GM10248 (cell line): ENCODE measurements at places on chromosomes 1 and 21.
A peak's percentile ranks its signal among the peaks of the same experiment; 100 is the strongest.

GRCh38 chr1:159468321-159468720 is 28.8 kb downstream of the OR10J1 start:
- no peak for DNase-seq

DNA sequence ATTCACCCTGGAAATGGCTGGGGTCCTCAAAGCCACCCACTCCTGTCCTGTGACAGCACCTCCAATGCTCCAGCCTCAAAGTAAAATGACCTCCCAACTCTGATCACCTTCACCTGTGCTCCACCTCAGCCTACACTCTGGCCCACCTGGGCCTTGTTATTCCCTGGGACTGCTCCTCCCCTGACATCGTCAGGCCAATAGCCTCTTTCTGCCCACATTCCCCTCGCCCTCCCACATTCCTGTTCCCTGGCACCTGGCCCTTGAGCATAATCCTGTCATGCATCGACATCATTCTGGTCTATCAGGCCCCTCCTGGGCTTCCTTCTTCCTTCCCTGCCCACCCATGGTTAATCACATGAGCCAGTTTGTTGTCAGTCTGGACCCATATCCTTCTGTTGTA is 13.2 kb upstream of the BCAR3 start:
- no peak for DNase-seq

- no peak for DNase-seq
These were observed 133.0 kb upstream of the SPAG17 start for GRCh38 chr1:118317842-118318614.

GRCh38 chr21:34722684-34723300 is 54.0 kb downstream of the CLIC6 start:
- peak; percentile 58 for DNase-seq

GRCh38 chr1:6329851-6330250 is 63.7 kb downstream of the ACOT7 start:
- DNase-seq, result no peak

DNA sequence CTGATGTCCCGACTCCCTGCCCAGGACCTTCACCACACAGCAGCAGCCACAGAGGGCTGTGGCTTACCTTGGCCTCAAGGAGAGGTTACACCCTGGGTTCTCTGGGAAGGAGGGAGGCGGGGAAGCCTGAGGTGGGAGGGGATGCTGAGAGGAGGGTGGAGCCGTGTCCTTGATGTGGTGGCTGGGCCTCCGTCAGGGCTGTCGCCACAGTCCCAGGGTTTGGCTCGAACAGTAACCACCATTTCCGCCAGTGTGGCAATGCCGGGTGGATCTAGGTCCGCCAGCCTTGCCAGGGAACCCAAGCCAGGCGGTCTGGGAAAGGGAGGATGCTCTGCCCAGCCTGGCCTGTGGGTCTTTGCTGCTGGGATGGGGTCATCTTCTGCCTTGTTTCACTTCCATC is 18.4 kb upstream of the CDCA8 start:
- no peak for DNase-seq

- no peak for DNase-seq
These were observed 2.9 kb upstream of the RHEX start for GRCh38 chr1:206049919-206050600.

DNA sequence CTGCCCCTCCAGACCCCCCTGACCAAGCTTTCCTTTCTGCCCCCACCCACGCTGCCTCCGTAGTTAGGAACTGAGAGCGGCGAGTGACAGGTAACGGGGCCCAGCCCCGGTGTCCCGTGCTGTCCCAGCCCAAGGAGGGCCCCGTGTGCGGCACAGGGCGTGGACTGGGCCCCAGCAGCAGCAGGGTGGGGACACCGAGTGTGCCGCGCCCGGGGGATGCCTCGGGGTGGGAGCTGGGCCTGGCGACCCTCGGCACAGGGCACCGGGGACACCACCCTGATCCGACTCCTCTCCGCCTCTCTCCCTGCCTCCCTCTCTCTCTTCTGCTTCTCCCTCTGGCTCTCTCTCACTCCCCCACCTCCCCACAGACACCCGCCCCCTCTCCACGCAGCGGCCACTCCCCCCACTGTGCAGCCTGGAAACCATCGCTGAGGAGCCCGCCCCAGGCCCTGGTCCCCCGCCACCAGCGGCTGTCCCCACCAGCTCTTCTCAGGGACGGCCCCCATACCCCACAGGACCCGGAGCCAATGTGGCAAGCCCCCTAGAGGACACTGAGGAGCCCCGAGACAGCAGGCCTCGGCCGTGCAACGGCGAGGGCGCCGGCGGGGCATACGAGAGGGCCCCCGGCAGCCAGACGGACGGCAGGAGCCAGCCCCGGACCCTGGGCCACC is 22.7 kb downstream of the PANK4 start:
- DNase-seq, result no peak

GRCh38 chr1:4055294-4055967 is 155.4 kb upstream of the C1orf174 start:
- no peak for DNase-seq

GRCh38 chr21:27569831-27570230 is 602.9 kb upstream of the ADAMTS5 start:
- no peak for DNase-seq

- no peak for DNase-seq
These were observed 7.6 kb downstream of the CFH start for GRCh38 chr1:196659471-196659870.

DNA sequence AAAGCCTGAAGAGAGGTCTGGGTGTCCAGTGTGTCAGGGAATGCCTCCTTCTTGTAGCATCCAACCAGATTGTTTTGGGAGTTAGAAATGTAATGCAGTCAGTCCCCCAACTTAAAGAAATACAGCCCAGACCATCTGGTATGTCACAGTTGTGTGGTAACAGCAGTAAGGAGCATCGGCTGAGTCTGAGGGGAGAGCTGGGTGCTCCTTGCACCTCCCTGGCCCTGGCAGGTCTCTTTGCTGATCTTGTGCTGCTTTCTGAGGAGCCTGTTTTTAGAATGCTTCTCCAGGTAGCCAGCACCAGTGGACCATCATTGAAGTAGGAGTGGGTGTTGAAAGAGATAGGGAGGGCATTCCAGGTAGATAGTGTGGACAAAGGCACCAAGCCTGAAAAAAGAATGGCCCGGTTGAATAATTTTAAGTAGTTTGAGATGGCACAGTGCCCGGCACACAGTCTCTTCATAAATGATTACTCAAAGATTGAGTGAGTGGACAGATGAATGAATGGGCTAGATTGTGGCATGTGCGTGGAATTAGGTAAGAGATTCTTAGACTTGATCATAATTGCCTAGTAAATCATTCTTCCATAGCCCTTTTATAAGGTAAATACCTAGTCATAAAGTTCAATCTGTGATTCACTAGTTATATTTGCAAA is 46.5 kb downstream of the LAMC1 start:
- DNase-seq, result no peak

DNA sequence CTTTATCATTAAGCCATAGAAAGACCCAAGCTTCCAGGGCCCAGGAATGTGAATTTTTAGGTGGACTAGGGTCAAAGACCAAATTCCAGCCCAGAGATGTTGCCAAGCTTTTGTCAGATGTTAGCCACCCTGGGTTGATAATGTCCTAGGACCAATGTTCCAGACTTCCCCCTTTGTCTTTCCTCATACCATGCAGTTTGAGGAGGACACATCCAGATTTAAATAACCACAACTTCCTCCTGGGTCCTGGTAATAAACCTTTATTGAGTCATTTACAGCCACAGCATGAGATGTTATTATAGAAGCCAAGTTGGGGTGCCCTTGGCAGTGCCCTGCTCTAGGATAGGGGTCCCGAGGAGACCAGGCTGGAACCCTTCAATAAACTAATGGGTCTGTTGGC is 5.9 kb downstream of the TNR start:
- DNase-seq, result no peak

DNA sequence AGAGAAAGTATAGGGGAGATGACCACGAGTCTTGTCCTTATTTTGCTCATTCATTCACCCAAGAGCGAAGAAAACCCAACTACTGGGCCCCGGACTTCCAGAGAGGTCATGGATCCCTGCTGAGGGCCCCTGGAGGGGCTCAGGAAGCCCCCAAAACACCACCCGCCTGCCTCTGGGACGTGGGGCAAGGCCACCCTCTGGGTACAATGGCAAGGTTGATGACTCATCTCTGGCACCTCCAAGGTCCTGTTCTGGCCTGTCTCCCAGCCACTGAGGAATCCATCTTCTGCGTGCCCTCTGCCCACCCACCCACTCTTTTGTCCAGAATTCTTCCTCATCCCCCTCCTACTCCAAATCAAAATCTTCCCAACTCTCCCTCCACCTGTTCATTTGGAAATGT is 21.3 kb upstream of the PRDM15 start:
- no peak for DNase-seq

DNA sequence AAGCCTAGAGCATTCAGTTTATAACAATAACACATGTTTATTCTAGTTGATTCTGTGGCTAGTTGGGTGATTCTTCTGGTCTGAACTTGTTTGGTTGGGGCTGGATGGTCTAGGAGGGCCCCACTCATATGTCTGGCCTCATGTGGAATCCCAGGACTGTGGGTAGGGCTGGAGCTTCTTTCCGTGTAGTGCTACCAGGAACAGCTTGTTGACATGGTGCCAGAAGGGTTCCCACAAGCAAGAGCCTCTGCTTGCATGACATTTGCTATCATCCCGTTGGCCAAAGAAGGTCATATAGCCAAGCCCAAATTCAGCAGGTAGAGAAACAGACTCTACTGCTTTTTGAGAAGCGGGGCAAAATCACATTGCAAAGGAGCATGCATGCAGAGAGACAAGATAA is 67.6 kb upstream of the PPP2R5A start:
- no peak for DNase-seq

- DNase-seq, result no peak
These were observed 2.1 kb downstream of the PCP4L1 start for GRCh38 chr1:161260376-161261260.

GRCh38 chr21:46112725-46113215 is 14.9 kb downstream of the COL6A2 start:
- DNase-seq, result no peak

DNA sequence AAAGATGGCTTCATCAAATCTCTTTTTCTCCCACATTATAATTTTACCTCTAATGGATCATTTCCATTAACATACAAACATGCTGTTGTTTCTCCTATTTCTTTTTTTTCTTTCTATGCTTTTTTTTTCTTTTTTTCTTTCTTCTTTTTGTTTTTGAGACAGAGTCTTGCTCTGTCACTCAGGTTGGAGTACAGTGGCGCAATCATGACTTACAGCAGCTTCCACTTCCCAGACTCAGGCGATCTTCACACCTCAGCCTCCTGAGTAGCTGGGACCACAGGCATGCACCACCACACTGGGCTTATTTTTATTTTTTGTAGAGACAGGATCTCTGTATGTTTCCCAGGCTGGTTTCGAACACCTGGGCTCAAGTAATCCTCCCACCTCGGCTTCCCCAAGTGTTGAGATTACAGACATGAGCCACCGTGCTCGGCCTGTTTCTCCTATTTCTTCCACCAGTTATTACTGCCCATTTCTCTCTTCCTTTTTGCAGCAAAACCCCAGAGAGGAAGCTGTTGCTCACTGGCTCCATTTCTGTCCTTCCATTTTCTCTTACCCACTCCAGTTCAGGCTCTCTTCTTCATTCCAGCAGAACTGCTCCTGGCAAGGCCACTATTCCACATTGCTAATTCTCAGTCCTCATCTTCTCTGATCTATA is 32.1 kb upstream of the OPRD1 start:
- no peak for DNase-seq

DNA sequence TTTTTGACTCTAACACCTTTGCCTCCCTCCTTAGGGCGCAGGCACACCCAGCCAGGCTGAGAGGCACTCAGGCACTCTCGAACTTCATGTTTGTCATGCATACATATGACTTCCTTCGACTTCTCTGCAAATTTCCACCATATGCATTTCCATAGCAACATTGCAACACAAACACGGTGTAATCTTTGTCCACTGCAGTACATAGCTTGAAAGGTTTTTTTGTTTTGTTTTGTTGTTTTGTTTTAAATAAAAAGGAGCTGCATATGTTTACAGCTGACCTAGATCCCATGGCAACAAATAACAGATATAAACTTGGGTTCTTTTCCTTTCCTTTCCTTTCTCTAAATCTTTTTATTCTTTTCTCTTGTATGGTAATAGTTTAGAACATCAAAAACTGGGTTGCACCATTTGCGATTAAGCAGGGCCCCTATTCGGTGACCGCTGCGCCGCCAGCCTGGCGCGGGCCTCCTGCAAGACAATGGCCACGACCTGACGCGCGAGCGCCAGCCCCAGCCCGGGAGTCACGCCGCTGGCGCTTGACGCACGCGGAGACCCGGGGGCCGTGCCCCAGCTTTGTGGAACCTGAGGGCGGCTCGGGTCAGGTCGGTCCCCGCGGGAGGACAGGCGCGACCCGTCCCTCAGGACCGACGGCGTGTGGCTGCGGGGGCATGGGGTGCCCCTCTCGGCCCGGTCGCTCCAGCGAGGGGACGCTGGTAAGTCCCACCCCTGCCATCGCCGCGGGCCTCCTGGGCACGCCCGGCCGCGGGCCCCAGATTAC is 35.2 kb downstream of the CCN1 start:
- DNase-seq, result no peak

DNA sequence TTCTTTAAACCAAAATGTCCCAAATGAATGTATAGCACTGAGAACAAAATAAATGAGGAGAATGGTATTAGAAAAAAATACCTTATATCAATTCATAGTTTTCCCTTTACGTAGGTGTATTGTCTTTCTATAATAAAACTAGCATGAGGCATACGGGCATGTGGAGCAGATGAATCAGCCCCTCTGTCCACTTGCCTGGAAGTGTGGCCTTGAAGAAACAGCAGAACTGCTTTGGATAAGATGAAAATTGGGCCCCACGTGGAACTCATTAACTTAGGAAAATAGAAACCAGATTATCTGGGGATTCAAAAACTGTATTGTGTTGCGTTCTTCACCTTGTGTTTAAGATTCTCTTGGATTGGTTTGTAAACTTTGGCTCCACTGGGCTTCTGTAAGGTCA is 356.8 kb upstream of the B3GALT2 start:
- DNase-seq, result no peak

GRCh38 chr1:53371851-53372250 is 44.0 kb upstream of the LRP8 start:
- no peak for DNase-seq

DNA sequence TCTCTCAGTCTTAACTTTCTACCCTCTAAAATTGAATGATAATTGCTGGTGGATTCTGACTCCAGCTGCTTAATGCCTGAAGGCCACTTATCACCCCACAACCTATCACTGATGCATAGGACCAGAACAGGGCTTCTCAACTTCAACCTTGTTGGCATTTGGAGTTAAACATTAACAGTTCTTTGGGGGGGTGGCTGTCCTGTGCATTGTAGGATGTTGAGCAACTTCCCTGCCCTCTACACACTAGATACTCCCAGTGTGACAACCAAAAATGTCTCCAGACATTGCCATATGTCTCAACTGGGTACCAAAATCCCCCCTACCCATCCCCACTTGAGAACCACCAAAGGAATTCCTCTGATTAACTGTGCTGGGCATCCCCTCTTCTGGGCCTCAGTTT is 275.4 kb upstream of the TMEM51 start:
- DNase-seq, result no peak

DNA sequence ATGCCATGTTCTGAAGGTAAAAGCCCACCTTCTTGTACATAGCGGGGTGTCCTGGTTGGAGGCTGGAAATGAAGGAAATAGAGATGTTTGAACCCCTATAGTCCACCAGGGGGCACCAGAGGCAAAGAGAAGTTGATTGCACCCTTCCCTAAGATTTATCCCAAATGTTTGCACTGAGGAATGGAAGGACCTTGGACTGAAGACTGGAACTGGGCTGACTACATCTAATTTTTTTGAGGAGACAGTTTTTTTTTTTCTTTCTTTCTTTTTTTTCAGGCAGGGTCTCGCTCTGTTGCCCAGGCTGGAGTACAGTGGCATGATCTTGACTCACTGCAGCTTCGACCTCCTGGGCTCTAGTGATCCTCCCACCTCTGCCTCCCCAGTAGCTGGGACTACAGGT is 55.3 kb upstream of the EIF4G3 start:
- DNase-seq, result peak; percentile 62
